ENCODE measurements at places on chromosomes 2 and 18.

DNA sequence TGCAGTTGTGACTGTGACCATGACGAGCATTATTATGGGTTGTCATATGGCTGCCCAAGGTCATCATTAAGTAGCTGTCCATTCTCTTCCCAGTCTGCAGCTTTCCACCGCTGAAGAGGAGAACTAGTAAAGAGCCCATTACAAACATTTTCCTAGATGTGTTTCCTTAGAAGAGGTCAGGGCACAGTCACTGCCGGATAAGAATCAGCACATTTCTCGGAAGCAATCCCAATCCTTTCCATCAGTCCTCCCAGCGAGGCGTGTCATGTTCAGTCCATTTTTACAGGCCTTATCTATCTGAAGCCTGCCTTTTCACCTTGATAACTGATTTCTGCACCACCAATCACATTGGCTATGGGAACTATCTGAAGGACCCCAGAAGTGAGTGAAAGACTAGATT, 319.9 kb upstream of the SLC14A2 start:
- DNase-seq: no peak

DNA sequence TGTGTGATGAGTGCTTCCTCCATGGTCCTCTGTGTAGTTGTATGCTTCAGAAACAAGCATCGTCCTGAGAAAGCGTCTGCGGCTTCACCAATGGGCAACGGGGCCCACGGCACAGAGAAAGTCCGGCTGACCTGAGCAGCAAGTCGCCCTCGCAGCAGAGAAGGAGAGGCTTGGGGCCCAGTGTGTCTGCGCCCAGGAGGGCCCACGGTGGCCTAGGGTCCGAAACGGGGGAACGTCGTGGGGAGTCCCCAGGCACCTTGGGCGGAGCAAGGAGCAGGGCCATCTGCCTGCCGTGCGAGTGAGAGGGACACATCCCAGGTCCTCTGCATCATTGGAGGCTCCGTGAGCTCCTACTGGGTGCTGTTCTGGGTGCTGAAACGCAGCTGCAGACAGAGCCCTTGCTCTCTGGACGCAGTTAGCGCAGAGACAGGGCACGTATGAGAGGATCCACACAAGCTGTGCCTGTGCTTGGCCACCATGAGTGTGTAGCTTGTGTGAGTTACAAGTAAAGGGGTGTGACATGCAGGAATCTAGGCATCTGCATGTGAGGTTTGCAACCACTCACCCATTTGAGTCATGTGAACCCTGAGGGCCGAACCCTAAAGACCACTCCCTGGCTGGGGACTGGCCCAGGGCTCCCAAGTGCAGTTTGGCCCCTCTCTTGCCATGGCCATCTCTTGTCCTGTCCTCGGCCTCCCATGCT, 10.6 kb downstream of the GPC1 start:
- no peak for DNase-seq

GRCh38 chr2:165193178-165193777, 10.6 kb downstream of the SCN3A start:
- no peak for DNase-seq

GRCh38 chr18:68484241-68484640, 230.7 kb downstream of the TMX3 start:
- no peak for DNase-seq

DNA sequence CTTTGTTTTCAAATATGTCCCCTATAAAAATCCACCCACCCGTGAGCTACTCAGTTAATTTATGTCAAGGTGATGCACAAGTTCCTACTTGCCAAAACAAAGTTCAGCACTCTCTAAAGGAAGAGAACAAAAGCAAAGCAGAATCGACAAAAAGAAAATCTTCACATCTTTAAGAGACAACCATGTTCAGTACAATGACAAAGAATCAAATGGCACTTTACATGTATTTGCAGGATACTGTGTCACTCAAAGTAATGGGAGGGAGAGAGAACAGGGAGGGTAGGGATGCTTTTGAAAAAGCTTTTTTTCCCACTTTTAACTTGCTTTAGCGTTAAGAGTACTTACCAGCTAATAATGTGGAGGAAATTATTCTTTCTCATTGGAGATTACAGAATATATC, 39.0 kb upstream of the FAM237A start:
- no peak for DNase-seq

DNA sequence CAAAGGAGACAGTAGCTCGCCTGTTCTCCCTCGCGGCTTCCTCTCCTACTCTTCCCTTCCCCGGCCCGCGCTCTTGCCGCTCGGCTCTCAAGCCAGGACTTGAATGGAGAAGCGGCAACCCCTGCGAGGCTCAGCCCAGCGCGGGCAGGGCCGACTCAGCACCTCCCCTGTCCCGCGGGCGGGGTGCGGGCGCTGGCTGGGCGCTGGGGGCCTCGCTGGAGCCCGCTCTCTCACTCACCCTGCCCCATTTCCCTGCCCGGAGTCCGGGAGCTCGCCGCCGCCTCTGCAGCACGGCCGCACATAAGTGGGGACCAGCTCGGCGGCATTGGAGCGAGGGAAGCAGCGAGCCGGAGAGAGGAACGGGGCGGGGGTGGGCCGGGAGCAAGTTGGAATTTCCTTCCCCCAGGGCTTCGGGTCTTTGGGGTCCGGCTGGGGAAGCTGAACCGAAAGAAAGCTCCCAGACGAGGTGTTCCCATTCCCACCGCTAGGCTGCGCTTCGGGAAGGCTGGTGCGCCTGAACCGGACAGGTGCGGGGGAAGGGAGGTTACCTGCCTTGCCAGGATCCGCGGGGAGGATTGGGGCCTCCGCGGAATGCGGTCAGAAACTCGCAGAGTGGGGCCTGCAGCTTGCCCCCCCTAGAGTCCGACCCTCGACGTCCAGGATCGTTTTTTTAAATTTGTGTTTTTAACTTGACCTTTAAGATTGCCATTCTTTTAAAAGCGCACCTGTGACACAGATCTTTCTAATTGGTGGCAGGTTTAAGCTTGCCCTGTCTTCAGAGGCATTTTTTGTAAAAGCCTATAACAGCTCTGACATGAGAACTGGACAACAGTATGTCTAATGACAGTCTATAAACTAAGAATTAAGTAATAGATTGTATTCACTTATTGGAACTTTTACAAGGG, at the start of gene COBLL1:
Gene COBLL1 (minus strand): TSS at position 105 of the 905 bp plus-strand sequence. CDS start 627 bp downstream, outside the sequence.
- DNase-seq: no peak

GRCh38 chr2:161415987-161416707, at the start of gene TBR1:
Gene TBR1, plus strand, starts transcription at chr2:161416297. Its CDS starts 114 bp downstream, at chr2:161416411.
- no peak for DNase-seq

DNA sequence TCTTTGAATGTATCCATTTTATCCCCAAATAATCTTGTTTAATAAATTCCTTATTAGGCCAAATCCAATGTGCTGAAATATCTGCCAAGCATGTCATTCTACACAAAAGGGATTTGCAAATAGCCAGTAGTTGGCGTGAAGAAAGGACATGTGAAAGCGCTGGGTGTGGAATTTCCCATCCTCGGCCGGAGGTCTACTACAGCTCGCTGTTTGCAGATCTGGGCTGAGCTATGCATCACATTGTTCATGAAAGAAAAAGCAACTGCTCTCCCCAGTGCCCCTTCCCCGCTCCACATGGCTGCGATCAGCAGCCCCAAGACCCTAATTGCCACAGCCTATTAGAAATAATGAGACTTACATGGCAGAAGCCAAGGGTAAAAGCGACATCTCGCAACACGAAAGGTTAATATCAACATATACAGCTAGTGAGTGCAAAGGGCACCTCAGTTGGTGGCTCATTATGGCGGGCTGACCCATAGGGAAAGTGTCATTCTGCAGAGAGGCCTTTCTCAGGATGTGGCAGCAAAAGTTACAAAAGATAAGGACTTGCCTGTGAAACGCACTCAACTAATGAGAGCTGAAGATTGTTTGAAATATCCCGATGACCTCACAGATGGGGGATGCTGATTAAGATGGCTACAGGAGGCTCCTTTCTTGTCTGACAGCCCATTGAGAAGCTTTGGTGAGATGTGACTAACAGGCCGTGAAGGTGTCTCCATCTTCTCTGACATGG, 126.9 kb upstream of the CYP1B1 start:
- no peak for DNase-seq

DNA sequence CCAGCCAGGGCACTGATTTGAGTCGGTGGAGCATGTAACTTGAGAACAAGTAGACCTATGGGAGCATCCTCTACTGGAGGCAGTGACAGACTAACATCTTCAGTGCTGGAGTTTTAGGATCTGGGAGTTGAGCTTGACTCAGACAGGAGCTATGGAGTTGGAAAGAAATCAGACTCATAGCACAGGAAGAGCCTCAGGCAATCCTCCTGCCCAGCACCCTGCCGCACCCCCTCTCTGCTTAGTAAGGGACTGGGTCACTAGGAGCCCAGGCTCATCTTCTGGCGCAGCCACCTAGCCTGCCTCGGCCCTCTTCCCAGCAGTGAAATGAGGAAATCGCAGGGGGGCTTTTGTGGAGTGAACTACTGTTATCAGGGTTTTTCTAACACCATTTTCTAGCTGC, 3.6 kb downstream of the ARID5A start:
- DNase-seq: no peak

GRCh38 chr18:62715759-62716615, 646 bp downstream of the PHLPP1 start:
- DNase-seq: peak; percentile 48

DNA sequence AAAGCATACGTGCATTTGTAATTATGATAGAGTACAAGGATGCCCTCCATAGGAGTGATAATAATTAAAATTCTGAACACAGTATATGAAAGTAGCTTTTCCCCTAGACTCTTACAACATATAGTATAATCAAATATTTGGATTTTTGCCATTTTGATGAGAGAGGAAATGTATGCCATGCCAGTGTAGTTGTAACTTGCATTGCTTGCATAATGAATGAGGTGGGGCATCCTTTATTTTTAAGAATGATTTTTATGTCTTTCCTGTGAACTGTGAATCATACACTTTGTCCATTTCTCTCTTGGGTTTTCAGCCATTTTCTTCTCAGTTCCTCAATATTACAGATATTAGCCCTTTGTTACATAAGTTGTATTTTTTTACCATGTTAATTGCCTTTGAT, 197.5 kb downstream of the SCG2 start:
- no peak for DNase-seq

GRCh38 chr2:160491911-160492371, 1.7 kb downstream of the RBMS1 start:
- peak; percentile 47 for DNase-seq

DNA sequence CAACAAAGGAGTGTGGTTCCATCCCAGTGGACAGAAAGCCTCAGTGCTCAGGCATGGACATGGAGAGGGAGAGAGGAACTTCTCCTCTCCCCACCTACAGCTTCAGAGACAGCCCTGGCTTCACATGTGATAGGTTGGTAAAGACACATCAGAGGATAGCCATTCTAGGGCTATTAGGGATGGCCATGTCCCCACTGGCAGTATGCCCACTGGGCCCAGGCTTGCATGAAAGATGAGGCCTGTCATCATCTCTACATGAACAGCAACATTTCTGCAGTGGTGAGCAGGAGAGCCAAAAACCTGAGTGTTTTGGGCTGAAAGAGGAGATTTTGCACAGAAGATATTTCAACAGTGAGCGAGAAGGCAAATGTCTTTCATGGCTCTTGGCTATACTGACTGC, 517.2 kb downstream of the NR4A2 start:
- DNase-seq: no peak

DNA sequence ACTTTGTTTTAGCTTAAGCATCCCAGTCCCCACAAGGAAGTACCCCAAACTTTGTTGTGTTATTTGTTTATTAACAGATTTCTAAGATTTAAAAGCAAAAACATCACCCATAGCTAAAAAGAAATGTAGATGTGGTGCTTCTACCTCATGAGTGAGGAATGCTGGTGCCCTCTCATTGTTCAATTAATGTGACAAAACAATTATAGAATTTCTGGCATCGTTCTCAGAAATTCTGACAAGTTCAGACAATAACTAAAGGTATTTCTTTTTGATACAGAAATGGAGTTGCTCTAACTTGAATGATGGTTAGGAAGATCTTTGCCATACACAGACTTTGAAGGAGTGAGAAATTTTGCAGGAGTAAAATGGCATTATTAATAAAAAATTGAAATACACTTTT, 42.9 kb downstream of the SPRED2 start:
- no peak for DNase-seq

- DNase-seq: no peak
These were observed 59.9 kb upstream of the TGFA start for GRCh38 chr2:70613521-70613920.
